ENCODE measurements at places on chromosomes 6 and 20. TPM values are rescaled to one million over a fixed set of nuclear protein-coding genes. Genes with fewer than 3 reads are reported as not detected.

Gene TP53TG5
- polyA plus RNA-seq = 0.26 TPM

Gene ADGB
- not detected for polyA plus RNA-seq

Gene BMP6
- polyA plus RNA-seq = not detected

Gene AKAP7
- polyA plus RNA-seq = 16.0 TPM

Gene TSPO2
- polyA plus RNA-seq = not detected

Gene TNFRSF6B
- polyA plus RNA-seq = not detected

Gene CHRNA4
- not detected for polyA plus RNA-seq

Gene PLN
- polyA plus RNA-seq = 0.13 TPM
